ENCODE measurements at places on chromosomes 11 and 22.

GRCh38 chr11:116171271-116172140 is 601.3 kb downstream of the BUD13 start:
- no peak for DNase-seq

DNA sequence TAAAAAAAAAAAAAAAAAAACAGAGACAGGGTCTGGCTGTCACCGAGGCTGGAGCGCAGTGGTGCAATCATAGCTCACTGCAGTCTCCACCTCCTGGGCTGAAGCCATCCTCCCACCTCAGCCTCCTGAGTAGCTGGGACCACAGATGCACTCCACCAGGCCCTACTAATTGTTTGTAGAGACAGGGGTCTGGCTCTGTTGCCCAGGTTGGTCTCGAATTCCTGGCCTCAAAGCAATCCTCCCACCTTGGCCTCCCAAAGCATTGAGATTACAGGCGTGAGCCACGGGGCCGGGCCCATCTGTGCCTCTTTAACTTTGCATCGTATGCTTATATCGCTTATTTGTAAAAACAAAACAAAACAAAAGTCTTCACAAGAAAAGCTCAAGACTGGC is 3.1 kb downstream of the CPT1A start:
- DNase-seq, result no peak

- DNase-seq, result no peak
Observed at GRCh38 chr11:80873310-80873999, 1432.6 kb upstream of the TENM4 start.

- DNase-seq, result no peak
Observed at GRCh38 chr11:113677685-113678084, 28.4 kb downstream of the TMPRSS5 start.

- DNase-seq, result no peak
Observed at GRCh38 chr11:94303966-94304958, at the start of gene IZUMO1R. Gene IZUMO1R, plus strand, starts transcription at chr11:94304580. Its CDS starts 1,057 bp downstream, at chr11:94305637.

DNA sequence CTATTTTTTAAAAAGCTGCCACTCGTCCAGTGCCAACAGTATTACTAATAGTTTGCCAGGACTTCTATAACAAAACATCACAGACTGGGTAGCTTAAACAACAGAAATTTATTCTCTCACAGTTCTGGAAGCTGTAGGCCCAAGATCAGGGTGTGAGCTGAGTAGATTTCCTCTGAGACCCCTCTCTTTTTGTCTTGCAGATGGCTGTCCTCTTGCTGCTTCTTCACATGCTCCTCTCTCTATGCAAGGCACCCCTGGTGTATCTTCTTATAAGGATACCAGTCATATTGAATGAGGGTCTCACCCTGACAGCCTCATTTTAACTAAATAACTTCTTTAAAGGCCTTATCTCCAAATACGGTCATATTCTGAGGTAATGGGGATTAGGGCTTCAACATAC is 390.9 kb downstream of the DLG2 start:
- DNase-seq, result no peak

GRCh38 chr11:40187295-40187694 is 1272.2 kb downstream of the LRRC4C start:
- no peak for DNase-seq

- DNase-seq, result no peak
Observed at GRCh38 chr11:95294701-95295100, 63.7 kb upstream of the SESN3 start.
